ENCODE measurements at places on chromosomes 4 and X.

DNA sequence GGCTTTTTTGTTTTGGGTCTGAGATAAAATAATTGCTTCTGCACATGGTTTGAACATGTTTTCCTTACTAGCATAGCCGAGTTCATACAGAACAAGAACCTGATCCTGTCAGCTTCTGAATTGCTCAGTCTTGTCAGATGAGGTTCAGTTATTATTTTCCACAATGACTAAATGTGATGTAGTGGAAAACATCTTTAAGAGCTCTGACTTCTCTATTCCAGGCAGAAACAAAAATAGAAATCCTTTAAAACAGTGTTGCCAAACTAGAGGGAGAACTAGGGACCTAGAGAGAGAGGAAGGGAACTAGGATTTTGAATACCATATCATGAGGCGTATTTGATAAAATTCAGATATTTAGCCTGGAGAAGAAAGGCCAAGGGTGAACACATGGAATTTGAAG, 2.0 kb downstream of the ATP6AP2 start:
- DNase-seq: no peak

DNA sequence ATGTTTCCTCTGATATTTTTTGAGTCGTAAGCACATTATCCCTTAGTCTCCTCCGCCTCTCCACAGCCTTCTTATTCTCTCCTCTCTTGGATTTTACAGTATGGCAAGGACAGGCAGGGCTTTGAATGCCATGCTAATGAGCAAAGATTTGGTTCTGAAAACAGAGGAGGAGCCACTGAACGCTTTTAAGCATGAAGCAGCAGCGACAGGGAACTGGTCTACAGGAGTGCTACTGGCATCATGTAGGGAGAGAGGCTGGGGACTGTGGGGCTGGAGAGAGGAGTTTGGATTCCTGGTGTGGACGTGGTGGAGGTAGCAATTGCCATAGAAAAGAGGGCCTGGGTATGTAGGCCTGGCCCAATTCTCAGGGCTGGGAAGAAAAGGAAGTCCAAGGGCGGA, 4.6 kb upstream of the CD99L2 start:
- DNase-seq: no peak

GRCh38 chrX:1582686-1583437, 8.5 kb upstream of the AKAP17A start:
- DNase-seq: no peak

DNA sequence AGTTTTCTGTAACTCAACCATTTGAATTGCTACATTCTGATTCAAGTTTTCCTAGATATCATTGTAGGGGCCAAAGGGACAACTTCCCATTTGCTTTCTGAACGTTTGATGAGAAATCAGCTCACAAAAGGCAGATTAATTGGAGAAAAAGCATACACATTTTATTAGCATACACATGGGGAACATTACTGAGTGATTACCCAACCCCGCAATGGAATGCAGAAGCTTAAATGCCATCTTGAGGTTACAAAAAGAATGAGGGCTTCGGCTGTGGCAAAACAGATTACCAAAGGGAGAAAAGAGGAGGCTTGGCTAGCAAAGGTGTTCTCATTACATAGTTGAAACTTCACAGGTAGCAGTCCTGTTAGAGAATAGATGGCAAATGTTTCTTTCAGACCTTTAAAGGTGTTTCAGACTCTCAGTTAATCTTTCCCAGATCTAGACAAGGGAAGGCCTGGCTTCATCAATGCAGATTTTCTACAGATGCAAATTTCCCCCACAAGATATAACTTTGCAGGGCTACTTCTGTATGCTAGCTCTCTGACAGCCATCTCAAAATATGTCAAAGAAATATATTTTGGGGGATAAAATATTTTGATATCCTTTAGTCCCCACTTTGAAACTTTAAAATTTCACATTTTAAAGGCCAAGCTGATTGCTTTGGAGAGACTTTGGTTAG, 26.5 kb upstream of the HERC6 start:
- peak; percentile 16 for DNase-seq

DNA sequence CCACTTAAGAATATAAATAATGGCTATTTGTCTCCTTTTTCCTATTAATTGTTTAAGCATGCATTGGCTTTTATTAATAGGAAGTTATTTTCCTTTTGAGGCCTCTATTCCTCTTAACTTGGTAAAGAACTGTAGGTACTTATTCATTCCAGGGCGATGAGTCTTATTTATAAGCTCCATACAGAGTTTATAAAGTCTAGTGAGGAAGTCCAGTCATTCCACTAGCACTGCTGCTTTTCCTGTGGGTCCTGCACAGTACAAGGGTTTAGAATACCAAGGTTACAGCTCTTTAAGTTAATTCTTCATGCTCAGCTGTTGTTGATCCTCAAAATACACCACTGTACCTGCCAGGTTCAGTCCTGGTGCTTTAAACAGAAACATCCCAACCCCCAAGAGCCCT, 28.5 kb upstream of the WNK3 start:
- DNase-seq: no peak

DNA sequence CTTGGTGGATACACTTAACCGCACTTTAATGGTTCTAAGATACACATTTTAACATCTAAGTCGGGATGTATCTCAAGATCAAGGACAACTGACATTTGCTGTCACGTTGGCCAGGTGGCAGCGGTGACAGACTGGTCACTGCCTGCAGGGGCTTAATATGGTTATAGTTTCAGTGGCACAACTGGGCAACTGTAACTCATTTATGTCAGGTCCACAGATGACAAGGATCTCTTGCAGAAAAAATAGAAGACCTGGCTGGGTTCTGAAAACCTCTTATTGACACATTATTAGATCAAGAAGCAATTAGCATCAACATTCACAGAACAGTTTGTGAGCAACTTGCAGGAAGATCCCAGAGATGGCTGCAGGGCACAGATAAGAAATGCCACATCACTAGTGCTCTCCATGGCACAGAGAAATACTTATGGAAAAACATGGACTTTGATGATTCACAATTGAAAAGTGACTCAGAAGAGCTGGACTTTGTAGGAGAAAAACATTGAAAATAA, 99.6 kb upstream of the SORBS2 start:
- no peak for DNase-seq

- no peak for DNase-seq
Observed at GRCh38 chr4:175385797-175386196, 426.3 kb downstream of the GPM6A start.

DNA sequence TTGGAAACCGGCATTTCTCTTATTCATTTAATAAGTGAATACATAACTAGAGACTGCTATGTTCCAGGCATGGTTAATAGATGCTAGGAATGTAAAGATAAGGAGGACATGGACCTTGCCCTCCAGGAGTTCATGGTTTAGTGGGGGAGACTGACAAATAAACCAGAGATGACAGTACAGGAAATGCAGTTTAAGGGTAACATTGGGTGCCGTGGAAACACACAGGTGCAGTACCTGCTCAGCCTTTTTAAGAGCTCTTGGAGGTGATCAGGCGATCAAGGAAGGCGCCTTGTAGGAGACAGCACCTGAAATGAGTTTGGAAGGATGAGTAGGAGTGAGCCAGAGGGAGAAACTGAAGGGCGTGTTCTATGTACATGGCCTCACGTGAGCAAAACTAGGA, 145.8 kb downstream of the AASDH start:
- DNase-seq: no peak

- DNase-seq: no peak
Observed at GRCh38 chr4:104722467-104722866, 227.8 kb upstream of the CXXC4 start.

- DNase-seq: no peak
Observed at GRCh38 chr4:108003982-108004515, 14.4 kb downstream of the HADH start.

DNA sequence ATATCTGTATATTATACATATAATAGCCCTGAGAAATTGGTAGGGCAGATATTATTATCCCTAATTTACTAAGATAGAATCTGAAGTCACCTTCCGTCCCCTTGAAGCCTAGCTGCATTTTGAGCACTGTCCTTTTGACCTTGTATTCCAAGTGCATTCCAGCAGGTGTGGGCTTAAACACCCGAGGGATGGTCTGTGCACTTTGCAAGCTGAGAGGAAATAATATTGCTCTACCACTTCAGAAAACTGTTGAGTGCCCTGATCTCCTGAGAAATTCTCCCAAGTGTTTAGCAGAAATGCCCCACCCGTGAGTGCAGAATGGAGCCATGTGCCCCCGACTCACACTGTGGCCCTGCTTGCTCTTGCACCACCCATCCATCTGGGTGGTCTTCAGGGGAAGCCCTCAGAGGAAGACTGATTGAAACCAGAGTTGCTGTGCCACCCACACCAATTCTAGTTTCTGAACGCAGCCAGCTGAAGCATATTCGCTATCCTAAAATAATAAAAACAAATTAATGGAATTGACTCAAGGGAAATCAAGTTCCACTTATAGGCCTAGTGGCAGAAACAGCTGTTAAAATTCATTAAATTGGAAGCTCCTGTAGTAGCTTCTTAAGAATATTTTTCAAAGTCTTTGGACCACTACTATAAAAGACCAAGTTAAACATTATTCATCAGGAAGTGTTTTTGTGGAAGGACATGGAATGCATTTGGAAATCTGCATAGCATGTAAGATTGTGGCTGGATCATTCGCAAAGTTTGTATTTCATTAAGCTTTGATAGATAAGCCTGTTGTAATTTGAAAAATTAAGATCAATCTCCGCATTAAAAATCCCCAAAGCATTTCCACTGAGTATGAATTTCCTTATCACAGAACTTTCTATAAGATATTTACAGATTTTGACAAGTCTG, 41.3 kb upstream of the PRKG2 start:
- no peak for DNase-seq

GRCh38 chr4:108940149-108940548, 177.3 kb upstream of the ETNPPL start:
- no peak for DNase-seq

DNA sequence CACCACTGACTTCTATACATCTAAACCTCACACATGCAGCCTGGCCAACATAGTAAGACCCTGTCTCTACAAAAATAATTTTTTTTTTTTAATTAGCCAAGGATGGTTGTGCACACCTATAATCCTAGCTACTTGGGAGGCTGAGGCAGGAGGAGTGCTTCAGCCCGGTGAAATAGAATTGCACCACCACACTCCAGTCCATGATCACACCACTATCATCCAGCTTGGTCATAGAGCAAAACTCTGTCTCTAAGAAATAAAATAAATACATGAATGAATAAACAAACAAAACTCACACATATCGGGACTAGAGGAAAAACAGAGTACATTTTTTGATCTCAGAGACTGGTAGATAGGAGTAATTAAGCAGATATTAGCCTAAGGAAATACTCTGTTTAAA, 66.6 kb upstream of the PDE5A start:
- no peak for DNase-seq

- no peak for DNase-seq
Observed at GRCh38 chr4:61583696-61584095, 383.6 kb downstream of the ADGRL3 start.

DNA sequence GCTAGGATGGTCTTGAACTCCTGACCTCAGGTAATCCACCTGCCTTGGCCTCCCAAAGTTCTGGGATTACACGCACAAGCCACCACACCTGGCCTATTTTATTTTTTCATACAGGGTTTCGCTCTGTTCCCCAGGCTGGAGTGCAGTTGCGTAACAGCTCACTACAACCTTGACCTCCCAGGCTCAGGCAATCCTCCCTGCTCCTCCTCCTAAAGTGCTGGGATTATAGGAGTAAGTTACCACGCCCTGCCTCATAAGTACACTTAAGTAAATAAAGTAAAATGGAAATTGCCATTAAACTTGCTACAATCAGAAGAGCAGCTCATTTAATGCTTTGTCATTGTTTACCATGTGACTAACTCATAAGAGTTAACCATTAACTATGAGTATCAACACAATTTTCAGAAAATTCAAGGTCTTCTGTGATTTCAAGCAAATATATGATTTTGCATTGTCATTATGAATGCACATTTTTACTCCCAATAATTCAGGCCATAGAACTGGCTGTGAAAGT, 12.3 kb downstream of the UGDH start:
- no peak for DNase-seq

- no peak for DNase-seq
Observed at GRCh38 chrX:27309406-27309805, 153.7 kb downstream of the PPP4R3C start.

DNA sequence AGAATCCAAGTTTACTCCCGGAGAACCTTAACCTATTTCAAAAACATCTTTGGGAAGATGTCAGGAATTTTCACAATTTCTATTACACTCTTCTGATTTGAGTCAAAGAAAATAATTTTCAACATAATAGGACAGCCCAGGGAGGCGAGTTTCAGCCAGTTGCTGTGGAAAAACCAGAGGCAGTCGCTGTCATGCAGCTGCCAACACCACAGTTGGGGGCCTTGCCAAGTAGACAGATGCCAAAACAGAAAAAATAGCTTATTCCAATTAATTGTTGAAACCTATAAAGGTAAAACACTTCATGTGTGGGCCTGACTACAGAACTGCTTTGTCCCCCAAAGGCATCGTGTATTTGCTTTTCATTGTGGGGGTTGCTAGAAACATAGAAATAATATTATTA, 225.8 kb downstream of the DMD start:
- DNase-seq: no peak

DNA sequence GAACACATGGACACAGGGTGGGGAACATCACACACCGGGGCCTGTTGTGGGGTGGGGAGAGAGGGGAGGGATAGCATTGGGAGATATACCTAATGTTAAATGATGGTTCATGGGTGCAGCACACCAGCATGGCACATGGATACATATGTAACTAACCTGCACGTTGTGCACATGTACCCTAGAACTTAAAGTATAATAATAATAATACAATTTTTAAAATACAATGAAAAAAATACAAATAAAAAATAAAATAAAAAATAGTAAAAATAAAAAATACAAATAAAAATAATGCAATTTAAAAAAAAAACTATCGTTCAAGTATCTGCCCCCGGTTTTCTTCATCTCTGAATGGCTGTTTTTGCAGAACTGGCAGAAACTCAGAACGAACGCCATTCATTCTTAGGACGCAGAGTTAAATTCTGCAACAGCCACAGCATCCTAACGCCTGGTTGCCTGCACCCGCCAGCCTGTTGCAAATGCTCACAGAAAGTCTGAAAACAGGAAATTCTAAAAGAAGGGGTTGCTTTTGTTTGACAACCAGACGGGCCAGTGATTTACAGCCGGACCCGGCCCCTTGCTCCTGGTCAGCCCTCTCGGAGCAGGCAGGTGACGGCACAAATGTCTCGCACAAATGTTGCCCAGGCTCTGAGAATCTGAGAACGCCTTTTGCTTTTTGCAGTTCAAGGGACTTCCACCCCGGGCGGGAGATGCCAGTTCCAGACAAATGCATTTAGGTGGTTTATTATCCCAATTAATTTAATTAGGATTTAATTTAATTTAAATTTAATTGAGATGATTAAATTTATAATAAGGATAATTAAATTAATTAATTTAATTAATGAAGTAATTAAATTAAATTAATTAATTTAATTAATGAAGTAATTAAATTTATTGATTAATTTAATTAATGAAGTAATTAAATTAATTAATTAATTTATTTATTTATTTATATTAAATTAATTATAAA, 47.8 kb downstream of the CRLF2 start:
- peak; percentile 15 for DNase-seq

GRCh38 chr4:169601016-169601771, 11.2 kb downstream of the NEK1 start:
- no peak for DNase-seq

DNA sequence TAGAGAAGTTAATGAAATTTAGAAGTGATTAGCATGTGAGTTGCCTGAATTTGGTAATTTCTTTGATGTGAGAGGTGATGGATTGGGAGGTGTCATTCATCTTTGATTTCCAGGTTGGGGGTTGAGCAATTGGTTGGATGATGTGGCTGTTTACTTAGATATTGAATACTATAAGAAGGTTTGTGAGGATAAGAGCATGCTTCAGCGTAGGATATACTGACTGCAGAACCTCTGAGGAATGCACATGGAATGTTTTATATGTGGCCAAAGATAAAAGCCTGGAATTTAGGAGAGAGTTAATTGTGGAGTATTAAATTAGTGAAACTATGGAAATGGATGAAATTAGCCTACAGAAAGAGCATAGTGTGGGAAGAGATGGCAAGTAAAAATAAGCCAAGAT, 165.4 kb upstream of the MAD2L1 start:
- no peak for DNase-seq
